ENCODE measurements at places on chromosomes 1 and 21.
A peak's percentile ranks its signal among the peaks of the same experiment; 100 is the strongest.

- DNase-seq = no peak
Measured at GRCh38 chr1:8285103-8285502, 32.8 kb upstream of the SLC45A1 start.

GRCh38 chr1:75954586-75954985 is 22.4 kb upstream of the ASB17 start:
- no peak for DNase-seq

GRCh38 chr1:33633019-33633801 is 160.8 kb downstream of the ZSCAN20 start:
- peak; percentile 93 for DNase-seq

DNA sequence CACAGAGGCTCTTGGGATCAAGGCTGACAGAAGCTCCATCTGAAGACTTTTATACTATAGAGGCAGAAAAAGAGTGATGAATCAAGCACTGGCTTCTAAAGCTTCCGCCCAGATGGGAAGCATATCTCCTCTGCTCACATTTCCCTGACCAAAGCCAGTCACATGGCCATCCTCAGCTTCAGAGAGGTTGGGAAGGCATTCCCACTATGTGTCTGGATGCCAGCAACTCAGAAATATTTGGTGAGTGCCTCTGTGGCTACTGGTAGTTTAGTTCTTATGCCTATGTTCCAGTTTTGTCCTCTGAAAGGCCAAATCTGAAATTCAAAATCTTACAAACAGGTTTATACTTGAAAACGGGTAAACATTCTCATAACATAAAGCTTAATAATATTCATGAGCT is 9.9 kb upstream of the DISC1 start:
- no peak for DNase-seq

DNA sequence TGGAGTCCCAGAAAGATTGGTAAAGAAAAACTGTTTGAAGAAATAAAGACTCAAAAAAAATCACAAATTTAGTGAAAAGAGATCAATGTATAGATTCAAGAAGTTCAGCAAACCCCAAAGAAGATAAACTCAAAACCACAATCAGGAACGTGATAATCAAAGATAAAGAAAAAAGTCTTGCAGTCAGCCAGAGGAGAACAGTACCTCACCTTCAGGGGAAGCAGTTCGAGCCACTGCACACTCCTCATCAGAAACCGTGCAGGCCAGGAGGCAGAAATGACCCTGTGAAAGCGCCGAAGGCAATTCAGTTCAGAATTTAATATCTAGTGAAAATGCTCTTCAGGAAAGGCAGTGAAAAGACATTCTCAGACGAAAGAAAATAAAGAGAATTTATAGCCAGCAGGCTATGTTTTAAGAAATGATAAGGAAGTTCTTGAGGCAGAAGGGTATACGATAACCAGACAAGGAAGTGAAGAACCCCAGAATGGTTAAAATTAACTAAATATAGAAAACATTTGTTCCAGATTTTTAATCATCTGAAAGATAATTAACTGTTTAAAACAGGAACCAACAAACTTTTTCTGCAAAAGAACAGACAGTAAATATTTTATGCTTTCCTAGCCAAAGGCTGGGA is 13.5 kb upstream of the SUMO3 start:
- DNase-seq = no peak

- no peak for DNase-seq
Measured at GRCh38 chr1:44964396-44964795, 22.0 kb downstream of the EIF2B3 start.

- peak; percentile 48 for DNase-seq
Measured at GRCh38 chr1:19651141-19651737, 7.1 kb downstream of the NBL1 start.

GRCh38 chr1:117267232-117267774 is 56.6 kb upstream of the VTCN1 start:
- DNase-seq = no peak

DNA sequence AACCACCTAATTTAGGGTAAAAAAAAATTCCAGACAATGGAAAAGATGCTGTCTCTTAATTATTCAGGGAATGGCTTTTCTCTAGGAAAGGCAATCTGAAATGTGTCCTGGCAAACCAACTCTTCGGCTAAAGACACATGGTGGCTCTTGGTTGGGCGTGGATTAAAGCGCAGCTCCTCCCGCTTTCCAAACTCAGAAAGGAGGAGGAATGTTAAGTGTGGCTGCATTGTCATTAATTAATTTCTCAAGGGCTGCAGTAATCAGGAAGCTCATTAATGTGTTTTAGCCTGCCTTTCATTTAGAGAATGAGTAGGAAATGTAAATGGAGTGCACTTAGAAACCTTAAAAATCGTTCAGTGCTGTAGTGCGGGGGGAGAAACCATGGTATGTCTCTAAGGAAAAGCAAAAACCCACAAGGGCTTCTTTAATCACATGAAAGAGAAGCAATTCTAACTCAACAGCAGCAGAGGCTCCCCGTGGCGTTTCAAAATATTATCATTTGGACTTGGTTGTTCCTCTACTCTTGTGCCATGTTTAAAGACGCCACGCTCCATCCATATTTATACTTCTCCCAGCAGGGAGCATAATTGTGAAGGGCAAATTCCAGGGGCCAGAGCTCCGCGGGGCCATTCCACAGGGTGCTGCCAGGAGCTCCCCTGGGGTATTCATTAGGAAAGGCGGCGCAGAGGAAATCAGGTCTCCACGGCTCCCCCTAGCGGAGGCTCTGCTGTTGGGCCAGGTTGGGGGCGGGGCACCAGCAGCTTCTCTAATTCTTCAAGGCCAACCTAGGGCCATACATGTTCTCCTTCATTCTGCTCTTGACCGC is 91.9 kb upstream of the SSX2IP start:
- peak; percentile 87 for DNase-seq

DNA sequence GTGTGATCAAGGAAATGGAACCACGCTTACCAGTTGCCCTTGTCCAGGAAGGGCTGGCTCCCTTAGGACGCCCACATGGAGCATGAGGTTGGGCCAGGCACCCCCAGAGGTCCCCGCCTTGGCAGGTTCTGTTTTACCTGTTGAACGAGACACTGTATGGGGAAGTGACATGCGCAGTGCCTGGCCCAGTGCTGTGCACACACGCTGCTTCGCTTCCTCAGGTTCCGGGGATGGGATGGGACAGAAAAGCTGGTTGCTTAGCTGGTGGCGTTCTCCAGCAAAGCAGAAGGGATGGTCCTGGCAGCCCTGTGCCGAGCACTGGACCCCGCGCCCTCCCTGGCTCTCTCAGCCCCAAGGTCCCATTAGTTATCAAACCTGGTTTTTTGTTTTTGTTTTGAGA is 20.7 kb downstream of the SLC66A1 start:
- no peak for DNase-seq

- no peak for DNase-seq
Measured at GRCh38 chr1:46652321-46653100, 15.7 kb downstream of the ATPAF1 start.

DNA sequence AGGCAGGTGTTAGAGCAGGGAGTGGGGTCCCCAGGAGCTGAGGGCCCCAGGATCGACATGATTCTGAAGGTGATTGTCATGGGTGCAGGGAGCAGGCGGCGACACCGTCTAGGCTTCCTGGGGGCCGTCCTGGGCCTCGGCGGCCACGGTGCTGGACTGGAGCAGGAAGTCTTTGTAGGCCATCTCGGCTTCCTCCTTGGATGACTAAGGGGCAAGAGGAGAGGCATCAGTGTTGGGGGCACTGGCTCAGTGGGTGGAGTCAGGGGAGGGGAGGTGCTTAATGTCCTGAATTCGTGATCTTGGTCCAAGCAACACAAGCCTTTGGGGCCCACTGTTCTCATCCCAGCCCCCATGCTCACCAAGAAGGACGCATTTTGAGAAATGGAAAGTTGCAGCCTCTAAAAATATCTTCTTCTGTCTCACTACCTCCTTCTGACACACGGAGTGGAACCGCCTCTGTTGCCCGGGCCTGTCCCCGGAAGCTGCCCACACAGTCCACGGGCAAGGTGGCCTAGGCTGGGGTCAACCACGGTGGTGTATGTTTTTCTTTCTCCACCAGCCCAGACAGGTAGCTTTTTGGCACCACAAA is 8.6 kb upstream of the FCMR start:
- peak; percentile 56 for DNase-seq
